Activated gamma-delta T cell treated with anti-CD3 and anti-CD28 coated beads, Interleukin-2, amount 50 U/mL, for 16 hours (primary cell): ENCODE measurements at places on chromosomes 5 and 9.

DNA sequence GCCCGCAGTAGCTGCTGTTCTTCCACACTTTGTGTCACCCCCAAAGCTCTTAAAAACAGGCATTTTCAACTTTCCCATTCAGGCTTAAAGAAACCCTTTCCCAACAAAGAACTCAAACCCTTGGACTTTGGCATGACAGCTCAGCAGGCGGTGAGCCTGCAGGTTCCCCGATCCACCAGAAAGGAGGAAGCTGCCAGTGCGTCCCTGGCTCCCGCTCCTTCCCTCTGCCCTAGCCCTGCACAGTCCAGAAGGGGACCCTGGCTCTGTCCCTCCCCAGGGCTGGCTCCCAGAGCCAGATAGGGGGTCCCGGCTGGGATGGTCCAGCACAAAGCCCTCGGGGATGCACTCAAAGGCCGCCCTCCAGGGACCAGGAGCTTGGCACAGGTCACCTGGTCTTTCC is 9.6 kb downstream of the SLC9A3 start:
- no peak for DNase-seq

DNA sequence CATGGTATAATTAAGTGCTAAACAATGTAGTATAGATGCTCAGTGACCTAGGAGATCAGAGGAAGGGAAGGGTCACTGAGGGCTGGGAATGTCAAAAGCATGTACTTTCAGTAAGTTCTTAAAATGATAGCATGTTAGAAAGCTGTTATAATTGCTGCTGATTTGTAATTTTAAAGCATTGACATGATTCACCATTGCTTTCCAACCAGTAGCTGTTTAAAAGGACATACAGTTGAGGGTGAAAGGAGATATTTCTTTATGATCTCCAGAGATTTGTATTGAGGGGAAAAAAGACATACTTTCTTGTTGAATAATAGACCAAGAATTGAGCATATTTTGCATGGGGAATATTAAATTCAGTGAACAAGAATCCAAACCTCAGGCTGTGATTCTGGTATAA is 1.2 kb upstream of the SLC1A3 start:
- no peak for DNase-seq

DNA sequence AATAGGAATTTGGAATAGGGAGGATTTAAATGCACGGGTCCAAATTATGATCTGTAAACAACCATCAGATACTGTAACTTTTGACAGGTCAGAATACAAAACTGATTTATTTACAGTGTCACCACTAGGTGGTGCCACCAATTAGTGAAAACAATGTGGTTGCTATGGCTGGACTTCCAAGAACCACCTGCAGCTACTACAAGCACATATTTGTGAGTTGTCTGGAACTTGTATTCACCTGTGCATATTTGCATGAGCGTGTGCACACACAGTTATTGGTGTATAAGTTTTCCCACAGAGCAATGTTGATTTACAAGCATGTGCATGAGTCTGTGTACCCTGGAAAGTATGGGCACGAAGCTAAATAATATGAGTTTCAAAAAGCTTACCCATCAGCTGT is 3.0 kb upstream of the HRCT1 start:
- peak; percentile 21 for DNase-seq

- DNase-seq: no peak
Measured at GRCh38 chr5:143434261-143435209, 31.0 kb upstream of the NR3C1 start.

- DNase-seq: no peak
Measured at GRCh38 chr5:39800042-39800601, 375.3 kb upstream of the DAB2 start.

DNA sequence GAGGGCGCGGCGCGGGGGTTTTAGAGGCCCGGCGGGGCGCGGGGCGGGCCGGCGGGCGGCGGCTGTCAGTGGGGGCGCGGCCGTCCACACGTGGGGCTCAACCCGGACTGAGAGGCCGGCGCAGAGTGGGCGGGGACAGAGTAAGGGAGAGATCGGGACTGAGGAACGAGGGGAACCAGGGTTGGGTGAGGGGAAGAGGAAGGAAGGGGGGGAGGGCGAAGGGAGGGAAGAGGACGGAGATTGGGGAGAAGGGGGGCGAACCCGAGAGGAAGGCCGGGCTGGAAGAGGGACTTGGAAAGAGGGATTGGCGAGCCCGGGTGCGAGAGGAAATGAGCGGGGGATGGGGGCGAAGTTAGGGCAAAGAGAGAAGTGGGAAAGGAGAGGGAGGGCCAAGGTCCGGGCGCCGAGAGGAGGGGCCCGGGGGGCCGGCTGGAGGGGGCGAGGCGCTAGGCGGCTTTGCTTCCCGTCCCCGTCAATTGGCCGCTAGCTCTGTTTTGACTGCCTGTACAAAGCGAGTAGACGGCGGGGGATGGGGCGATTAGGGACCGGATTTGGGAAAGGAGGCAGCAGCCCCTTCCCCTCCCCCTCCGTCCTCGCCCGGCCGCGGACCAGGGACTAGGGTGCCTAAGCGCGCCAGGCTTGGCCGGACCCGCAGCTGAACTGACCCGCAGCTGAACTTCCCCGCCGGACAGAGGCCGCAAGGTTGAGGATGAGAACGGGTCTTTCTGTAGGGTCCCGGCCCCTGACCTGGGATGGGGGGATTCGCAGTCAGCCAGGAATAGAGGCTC is 399 bp upstream of the FBN2 start:
- no peak for DNase-seq

- no peak for DNase-seq
Measured at GRCh38 chr5:133773247-133774202, 161.2 kb upstream of the FSTL4 start.

DNA sequence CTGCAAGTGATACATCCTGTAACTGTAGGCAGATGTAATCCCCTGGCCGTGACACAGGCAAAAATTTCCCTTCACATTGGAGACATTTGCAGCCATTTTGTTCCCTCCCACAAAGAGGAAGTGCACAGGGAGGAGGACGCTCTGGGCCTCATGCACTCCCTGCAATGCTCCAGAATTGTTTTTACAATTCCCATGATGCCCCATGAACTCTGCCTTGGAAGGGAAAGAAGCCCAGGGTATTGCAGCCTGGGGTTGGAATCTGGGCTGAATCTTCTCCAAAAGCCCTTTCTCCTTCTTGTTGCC is 491.7 kb downstream of the CCDC171 start:
- DNase-seq: no peak

- no peak for DNase-seq
Measured at GRCh38 chr5:126597156-126597555, 2.1 kb upstream of the ALDH7A1 start.

DNA sequence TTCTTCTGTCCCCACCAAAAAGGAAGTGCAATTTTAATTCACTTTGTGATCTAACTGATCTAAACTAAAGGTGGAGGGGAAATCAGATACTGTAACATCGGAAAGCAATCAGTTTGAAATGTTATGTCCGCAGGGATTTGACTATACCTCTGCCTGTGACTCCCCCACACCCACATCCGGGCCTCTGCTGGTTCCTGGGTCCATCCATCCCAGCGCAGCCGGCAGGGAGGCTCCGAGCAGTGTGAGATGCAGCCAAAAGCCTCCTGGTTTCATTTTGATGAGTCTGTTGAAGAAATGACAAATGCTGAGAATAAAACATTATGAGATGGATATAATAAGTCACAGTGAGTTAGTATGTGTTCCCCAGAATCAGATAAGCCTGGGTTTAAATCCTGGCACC is 8.6 kb downstream of the FSTL4 start:
- DNase-seq: no peak

GRCh38 chr5:131148835-131149234 is 16.2 kb downstream of the HINT1 start:
- no peak for DNase-seq

- DNase-seq: no peak
Measured at GRCh38 chr5:147921136-147921535, 14.8 kb upstream of the C5orf46 start.

DNA sequence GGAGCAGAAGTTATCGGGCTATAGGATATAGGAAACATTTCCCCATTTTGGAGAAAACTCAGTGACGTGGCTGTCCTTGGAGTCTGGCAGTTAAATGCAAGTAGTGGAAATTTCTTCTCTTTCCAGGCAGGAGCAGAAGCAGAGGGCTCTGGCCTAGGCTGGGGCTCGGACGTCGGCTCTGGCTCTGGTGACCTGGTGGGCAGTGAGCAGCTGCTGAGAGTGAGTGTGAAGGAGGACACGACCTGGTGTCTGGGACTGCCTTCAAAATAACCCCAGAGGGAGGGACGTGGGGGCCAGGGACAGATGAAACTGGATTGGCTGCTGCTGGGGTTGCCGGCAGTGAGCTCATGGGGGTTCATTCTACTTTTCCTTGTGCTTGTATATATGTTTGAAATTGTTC is 79.5 kb downstream of the COL15A1 start:
- DNase-seq: no peak

GRCh38 chr9:4086119-4087090 is 213.5 kb downstream of the GLIS3 start:
- no peak for DNase-seq

- no peak for DNase-seq
Measured at GRCh38 chr5:156615901-156616300, 234.2 kb upstream of the PPP1R2B start.
